Activated CD8-positive, alpha-beta memory T cell treated with anti-CD3 and anti-CD28 coated beads, Interleukin-2, amount 50 U/mL, for 48 hours (primary cell): ENCODE measurements at places on chromosomes 2 and 18.

- DNase-seq, result no peak
Measured at GRCh38 chr2:78202366-78202765, 680.2 kb upstream of the LRRTM4 start.

DNA sequence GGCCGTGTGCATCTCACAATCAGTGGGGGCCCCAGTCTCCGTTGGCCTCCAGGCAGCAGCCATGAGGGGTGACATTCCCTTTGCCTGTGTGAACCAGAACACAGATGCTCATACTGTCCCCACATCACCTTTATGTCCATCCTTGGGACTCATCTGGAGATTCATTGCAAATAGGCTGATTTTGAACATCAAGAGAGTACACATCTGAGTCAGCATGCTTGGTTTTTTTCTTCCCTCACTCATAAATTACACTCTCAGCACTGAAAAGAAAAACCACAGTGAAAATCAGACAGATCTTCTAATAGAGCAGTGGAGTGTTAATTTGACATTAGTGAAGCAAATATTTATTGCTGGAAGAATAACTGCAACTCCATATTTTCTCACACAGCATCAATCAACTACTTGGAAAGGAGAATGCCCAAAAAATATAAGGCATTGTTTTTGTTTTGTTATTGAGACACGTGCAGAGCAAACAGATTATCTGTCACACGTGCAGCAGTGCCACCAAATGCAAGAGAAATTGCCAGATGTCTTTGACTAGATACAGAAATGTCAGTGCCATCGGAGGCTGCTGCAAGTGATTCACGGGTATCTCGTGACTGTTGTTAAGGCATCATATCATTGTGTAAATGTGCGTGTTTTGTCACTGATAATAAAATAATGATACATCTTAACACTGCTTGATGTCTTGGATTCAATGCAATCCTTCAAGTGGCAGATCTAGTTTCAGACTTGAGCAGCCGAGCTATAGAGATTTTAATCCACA, 10.9 kb downstream of the APCDD1 start:
- DNase-seq, result no peak

DNA sequence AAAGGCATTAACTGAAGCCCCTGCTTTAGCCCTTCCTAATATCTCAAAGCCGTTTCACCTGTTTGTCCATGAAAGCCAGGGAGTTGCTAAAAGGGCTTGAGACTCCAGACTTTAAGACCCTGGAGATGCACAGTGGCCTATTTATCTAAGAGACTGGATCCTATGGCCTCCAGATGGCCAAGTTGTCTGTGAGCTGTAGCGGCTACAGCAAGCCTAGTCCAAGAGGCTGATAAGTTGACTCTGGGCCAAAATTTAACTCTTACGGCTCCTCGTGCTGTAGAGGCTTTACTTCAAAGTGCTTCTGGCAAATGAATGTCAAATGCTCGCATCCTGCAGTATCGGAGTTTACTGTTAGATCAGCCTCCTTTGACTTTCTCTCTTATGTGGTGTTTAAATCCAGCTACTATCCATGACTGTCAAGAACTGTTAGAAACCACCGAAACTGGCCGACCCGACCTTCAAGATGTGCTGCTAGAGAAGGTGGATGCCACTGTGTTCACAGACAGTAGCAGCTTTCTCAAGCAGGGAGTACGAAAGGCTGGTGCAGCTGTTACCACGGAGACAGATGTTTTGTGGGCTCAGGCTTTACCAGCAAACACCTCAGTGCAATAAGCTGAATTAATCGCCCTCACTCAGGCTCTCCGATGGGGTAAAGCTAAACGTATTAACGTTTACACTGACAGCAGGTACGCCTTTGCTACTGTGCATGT, 336.7 kb upstream of the CNTNAP5 start:
- no peak for DNase-seq

- DNase-seq, result no peak
Measured at GRCh38 chr2:73092146-73092783, 20.5 kb downstream of the RAB11FIP5 start.

- no peak for DNase-seq
Measured at GRCh38 chr2:234491281-234491680, 5.6 kb downstream of the ARL4C start.

- DNase-seq, result no peak
Measured at GRCh38 chr2:44964752-44965236, 23.3 kb downstream of the SIX3 start.
